ENCODE measurements at places on chromosomes 5 and 9.

GRCh38 chr9:75010570-75010969 is 17.5 kb downstream of the CARNMT1 start:
- DNase-seq = no peak

- DNase-seq = no peak
Measured at GRCh38 chr5:78677777-78678668, 29.5 kb upstream of the LHFPL2 start.

GRCh38 chr9:124011460-124012301 is at the start of gene LHX2:
Gene LHX2, plus strand, starts transcription at chr9:124011768. Its CDS starts 581 bp downstream, at chr9:124012349.
- no peak for DNase-seq

DNA sequence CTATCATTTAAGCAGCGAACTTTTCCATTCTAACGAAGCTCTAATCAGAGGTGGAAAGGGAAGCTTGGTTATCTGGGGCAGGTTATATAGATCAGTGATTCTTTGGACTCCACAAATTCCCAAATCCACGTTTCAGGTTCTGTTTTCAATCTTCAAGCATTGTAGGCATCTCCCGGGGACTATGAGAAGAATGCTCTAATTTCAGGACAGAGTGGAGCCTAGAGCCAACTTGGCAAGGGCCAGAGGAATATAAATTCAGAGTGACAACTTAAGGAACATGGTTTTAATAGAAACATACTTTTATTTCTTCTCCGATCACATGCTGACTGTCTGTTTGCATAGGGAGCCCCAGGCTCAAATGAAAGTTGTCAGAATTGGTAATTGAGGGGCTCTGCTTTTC is 514.0 kb upstream of the KLF4 start:
- DNase-seq = no peak

DNA sequence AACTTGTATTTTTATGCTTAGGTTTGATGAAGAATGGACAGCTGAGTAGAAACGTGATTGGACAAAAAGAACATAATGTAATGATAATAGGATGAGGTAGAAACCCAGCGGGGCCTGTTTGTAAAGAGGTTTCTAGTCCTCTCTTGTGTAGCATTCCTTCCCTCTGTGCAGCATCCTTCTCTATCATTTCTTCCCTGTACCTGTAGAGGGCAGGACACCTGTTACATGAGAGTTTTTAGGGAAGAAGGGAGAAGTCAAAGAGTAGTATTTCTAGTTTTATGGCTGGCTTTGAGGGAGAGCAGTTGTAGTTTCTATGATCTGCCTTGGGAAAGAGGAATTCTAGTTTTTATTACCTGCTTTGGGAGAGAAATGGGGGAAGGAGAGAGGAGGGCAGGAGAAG is 162.1 kb upstream of the FST start:
- DNase-seq = no peak

DNA sequence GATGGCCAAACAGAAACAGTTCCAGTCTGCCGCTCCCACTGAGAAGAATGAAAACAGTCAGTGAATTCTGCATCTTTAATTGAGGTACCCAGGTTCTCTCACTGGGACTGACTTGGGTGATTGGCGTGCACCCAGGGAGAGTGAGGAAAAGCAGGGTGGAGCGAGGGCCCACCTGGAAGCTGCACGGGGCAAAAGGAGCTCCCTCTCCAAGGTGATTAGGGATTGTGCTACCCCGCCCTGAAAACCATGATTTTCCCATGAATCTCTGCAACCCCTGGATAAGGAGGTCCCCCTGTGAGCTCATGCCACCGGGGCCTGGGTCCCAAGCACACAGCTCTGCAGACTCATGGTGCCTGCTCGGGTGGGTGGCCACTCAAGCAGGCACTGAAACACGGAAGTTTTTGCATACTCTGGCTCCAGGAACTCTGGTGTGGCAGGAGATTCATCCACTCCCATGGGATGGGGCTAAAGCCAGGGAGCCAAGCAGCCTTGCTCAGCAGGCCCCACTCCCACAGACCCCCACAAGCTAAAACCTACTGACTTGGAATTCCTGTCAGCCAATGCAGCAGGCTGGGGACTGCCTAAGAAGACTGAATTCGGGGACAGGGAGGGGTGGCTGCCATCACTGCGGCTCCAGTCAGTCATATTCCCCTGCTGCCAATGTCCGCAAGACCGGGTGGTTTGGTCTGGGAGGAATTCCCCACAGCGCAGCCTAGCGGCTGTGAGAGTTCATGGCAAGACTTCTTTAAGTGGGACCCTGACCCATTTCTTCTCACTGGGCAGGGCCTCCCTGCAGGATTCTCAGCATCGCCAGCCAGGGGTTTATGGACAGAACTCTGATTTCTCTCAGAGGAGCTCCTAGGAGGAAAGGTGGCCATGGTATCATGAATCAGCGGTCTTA is 652.2 kb upstream of the RGMB start:
- no peak for DNase-seq

- DNase-seq = no peak
Measured at GRCh38 chr5:176542596-176543427, 5.6 kb upstream of the RNF44 start.

GRCh38 chr5:168747987-168748777 is 169.0 kb upstream of the PANK3 start:
- no peak for DNase-seq

- no peak for DNase-seq
Measured at GRCh38 chr5:116898917-116899316, 324.3 kb upstream of the SEMA6A start.

- no peak for DNase-seq
Measured at GRCh38 chr5:58786711-58787303, 203.9 kb downstream of the RAB3C start.

DNA sequence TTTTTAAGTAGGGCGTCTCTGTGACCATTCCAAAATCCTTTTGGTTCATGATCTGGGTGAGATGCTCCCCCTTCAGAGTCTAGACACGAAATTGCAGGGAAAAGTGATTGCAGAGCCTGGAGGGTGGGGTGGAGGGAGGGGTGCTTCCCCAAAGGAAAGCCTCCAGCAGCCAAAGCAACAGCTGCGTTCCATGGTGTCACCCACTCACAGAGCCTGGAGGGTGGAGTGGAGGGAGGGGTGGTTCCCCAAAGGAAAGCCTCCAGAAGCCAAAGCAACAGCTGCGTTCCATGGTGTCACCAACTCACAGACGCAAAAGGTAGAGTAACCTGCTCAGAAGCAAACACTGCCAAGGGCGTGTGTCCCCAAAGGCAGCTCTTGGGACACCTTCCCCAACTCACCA is 22.6 kb downstream of the SLC6A18 start:
- DNase-seq = no peak

- no peak for DNase-seq
Measured at GRCh38 chr5:9483779-9484178, 62.1 kb downstream of the SEMA5A start.

DNA sequence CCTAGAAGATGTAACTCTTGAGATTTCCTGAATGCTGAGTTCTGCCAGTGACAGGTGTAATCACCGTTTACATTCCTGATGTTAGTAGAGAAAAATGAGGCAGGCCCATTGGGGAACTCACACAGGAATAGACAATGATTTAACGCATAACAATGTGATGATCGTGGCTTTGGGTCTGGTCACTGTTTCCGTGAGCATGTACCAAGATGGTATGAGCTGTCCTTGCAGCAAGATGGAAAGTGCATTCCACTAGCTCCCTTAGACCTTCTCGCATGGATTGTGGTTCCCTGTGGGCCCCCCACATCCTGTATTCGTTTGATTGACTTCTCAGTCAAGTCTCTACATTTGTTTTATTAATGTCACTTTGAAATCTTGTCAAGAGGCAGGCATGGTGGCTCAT is 124.0 kb upstream of the DAP start:
- no peak for DNase-seq

GRCh38 chr9:122140368-122141193 is 19.0 kb downstream of the NDUFA8 start:
- no peak for DNase-seq

DNA sequence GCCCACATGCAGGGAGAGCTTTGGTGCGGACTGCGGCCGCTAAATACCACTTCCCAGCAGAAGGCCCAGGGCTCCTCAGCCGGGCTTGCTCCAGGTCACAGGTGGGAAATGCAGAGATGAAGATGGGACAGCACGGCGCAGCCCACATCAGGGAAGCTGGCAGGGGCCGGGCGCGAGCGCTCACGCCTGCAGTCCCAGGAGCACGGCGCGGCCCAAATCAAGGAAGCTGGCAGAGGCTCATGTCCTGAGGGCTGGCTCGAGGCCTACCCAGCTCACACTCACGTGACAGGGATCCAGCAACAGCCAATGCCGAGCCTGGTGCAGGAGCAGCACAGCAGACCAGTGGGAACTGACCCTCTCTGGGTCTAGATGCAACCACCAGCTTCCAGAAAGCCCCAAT is 16.3 kb downstream of the LPCAT1 start:
- DNase-seq = no peak

- no peak for DNase-seq
Measured at GRCh38 chr5:139063664-139064054, 134.5 kb downstream of the SIL1 start.

DNA sequence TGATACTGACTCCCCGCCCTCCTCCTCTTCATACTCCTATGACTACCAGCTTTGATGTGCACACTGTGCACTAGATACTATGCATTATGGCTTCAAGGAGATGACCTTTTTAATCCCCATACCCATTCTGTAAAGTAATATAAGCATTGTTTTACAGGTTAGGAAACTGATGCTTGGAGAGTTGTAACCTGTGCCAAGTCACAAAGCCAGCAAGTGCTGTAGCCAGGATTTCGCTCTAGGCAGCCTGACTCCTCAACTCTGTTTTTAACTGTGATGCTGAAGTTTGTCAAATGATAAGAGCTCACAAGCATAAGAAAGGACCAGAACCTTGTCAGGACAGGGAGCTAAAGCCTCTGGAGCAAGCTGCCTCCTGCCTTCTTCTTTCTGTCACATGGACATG is 461.3 kb downstream of the TMEM232 start:
- DNase-seq = no peak

DNA sequence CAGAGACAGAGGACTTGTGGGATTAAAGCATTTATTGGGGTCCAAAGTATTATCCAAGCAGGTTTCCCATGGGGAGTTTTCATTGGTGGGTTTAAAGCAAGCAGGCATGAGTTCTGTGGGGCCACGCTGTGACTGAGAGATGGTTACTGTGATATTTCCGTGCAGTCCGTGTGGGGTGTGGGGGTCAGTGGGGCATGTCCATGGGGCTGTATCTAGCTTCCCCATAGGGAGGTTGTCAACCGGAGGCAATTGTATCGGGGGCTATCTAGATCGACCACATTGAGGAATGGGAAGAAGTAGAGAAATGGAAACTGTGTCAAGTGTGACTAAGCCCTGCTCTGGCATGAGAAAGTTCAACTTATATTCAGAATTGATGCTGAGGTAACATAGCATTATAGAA is 7.1 kb upstream of the RPS23 start:
- no peak for DNase-seq

- no peak for DNase-seq
Measured at GRCh38 chr9:13552606-13553215, 273.2 kb upstream of the MPDZ start.

DNA sequence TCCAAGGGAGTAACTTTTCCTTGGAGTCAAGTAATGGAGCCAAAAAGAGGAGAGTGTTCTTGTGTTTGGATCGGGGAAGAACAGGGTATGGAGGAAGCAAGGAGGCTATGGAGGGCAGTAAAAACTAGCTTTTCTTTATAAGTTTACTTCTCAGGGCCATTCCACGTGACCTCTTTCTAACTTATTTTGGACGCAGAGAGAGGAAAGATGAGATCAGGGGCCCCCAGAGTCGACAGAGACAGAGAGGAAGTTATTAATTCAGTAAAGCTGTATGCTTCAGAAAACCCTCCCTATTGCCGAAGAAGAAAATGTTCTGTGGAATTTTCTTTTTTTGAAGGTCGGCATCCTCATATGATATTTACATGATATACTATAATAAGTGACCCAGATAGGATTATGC is 233.8 kb upstream of the MPDZ start:
- no peak for DNase-seq

- no peak for DNase-seq
Measured at GRCh38 chr5:65047948-65048690, 279.4 kb downstream of the CWC27 start.

GRCh38 chr9:5896863-5897262 is 6.2 kb downstream of the MLANA start:
- no peak for DNase-seq

- peak; percentile 48 for DNase-seq
Measured at GRCh38 chr9:137029058-137029936, 1.3 kb upstream of the ABCA2 start.

GRCh38 chr9:136951541-136952320 is at the start of gene LCN12:
Gene LCN12, plus strand, starts transcription at chr9:136952273. Its CDS starts 55 bp downstream, at chr9:136952328.
- DNase-seq = no peak

GRCh38 chr9:127917603-127918002 is 762 bp upstream of the ST6GALNAC4 start:
- DNase-seq = no peak

DNA sequence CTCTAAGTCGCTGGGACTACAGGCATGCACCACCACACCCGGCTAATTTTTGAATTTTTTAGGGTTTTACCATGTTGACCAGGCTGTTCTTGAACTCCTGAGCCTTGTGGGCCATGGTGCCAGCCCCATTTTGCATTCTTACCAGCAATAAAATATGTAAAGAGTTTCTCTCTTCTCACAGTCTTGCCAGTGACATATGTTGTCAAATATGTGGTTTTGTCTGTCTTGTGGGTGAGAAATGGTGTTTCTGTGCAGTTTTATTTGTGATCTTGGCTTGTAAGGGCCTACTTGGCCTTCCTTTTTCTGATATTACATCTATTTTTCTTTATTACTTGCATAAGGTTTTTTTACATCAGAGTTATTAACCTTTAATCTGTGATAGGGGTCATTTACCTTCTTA is 47.1 kb downstream of the SPIN1 start:
- no peak for DNase-seq

GRCh38 chr9:18036422-18037187 is 437.3 kb upstream of the ADAMTSL1 start:
- DNase-seq = no peak

DNA sequence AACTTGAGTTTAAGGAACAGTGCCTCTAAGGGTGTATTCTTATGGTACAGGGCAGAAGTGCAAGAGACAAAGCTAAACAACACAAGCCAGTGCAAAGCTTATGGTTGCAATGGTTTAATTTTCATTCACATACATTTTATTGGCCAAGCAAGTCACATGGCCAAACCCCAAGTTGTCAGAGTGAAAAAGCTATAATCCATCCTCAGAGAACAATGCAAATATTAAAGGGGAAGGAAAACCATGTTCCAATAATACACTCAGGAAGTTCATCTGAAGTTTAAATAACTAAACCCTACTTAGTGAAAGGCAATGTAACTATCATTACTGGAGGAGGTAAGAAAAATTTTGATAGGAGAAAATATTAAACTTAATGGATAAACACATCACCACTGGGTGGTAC is 26.6 kb upstream of the TLR4 start:
- no peak for DNase-seq

- DNase-seq = no peak
Measured at GRCh38 chr5:129656952-129657351, 90.9 kb upstream of the MINAR2 start.

GRCh38 chr5:174433098-174433497 is 291.3 kb upstream of the MSX2 start:
- no peak for DNase-seq
